ENCODE measurements at places on chromosomes 3 and 15.
A peak's percentile ranks its signal among the peaks of the same experiment; 100 is the strongest.

- DNase-seq = no peak
These were observed 4.3 kb downstream of the CD276 start for GRCh38 chr15:73688455-73688854.

GRCh38 chr3:45599424-45599886, 4.9 kb downstream of the LIMD1 start:
- DNase-seq = no peak

GRCh38 chr15:89818287-89818686, 3.6 kb upstream of the ANPEP start:
- no peak for DNase-seq

GRCh38 chr3:162029736-162030135, 533.1 kb downstream of the OTOL1 start:
- no peak for DNase-seq

DNA sequence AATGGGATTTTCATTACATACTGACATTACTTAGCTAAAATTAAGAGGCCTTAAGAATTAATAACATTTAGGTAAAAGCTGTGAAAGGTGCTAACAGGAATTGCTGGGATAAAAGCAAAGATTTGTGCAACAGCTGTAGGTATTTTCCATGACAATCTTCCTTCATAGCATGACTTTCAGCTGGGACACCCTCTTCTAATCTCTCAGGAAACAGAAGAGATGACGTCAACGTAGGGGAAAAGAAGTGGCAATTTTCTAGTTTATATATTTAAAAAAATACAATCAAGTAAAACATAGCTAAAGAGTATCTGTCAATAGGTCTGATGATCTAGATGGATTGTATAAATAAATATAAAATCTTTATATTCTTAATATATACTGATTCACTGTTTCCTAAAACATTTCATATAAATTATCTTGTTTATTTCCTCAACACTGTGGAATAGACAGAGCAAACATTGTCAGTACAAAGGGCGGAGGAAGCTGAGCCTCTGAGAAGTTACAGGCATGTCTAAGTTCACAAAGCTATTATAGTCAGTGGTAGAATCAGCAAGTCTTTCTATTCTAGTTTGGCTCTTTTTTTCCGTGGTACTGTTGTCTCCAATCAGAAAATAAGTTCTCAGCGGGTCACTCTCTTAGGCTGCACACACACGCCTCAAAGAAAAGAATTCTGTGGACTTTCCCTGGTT, 217.0 kb downstream of the P3H2 start:
- no peak for DNase-seq

DNA sequence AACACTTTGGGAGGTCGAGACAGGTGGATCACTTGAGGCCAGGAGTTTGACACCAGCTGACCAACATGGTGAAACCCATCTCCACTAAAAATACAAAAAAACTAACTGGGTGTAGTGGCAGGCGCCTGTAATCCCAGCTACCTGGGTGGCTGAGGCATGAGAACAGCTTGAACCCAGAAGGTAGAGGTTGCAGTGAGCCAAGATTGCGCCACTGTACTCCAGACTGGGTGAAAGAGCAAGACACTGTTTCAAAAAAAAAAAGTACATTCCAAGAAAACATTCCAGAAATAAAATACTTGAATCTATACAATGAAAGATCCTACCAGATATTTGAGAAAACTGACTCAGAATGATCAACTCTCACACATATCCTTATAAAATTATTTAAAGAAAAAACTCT, 30.4 kb downstream of the TFDP2 start:
- no peak for DNase-seq

DNA sequence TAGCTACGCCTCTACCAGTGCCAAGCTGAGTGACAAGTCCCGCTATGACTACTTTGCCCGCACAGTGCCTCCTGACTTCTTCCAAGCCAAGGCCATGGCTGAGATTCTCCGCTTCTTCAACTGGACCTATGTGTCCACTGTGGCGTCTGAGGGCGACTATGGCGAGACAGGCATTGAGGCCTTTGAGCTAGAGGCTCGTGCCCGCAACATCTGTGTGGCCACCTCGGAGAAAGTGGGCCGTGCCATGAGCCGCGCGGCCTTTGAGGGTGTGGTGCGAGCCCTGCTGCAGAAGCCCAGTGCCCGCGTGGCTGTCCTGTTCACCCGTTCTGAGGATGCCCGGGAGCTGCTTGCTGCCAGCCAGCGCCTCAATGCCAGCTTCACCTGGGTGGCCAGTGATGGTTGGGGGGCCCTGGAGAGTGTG, 5.7 kb downstream of the GRM2 start:
- no peak for DNase-seq

DNA sequence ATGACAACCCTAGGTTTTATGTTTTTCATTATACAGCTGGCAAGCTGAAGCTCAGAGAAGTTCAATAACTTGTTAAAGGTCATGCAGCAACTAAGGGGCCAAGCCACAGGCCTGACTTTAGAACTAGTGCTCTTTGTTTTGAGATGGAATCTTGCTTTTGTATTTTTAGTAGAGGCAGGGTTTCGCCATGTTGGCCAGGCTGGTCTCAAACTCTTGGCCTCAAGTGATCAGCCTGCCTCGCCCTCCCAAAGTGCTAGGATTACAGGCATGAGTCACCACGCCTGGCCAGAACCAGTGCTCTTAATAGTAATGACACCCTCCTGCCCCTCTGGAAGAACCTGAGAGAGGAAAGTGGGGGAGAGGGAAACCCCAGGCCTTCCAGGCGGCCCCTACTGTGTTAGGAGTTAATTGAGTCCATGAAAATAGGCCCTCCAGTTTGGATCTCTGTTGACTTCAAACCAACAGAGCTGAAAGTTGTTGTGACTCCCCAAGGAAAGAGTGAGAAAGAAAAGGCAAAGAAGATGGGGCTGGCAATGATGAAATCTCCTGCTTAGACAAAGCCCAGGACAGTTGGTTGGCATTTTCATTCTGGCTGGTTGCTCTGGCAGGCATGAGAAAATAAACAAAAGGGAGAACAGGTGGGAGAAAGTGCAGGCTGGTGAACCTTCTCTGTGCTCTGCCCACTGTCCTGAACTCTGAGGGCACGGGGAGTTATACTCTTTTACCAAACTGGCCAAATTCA, 3.6 kb upstream of the PRRT3 start:
- DNase-seq = no peak

DNA sequence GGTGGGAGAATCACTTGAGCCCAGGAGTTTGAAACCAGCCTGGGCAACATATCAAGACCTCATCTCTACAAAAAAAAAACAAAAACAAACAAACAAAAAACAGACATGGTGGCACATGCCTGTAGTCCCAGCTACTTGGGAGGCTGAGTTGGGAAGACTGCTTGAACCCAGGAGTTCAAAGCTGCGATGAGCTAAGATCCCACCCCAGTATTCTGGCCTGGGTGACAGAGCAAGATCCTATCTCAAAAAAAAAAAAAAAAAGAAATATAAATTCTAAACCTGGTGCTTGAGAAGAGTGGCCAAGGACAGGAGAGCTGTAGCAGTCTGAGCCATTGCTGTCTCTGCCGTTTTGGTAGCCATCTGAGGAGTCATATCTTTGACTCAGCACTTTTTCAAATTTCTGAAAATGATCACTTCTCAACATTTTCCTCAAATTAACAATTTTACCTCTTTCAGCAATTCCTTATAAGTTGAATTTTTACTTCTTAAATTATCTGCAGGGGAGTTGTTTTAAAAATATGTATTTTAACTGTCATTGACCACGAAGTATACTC, 3.6 kb upstream of the DENND4A start:
- DNase-seq = no peak

DNA sequence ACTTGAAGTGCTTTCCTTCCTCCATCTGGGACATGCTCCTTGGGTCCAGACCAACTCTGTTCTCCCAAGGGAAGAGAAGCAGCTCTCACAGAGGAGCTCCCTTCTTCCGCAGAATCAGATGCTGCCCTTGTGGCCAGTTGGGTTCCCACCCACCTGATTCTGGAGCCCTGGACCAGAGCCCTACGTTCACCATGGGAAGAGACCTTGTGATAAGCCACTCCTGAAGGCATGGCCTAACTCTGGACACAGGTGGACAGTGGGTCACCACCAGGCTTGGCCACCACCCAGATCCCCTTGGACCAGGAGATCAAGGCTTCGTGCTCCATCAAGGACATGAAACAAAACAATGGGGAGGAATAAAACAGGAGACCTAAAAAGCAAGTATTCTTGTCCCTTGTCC, 172.2 kb downstream of the RPLP1 start:
- no peak for DNase-seq

DNA sequence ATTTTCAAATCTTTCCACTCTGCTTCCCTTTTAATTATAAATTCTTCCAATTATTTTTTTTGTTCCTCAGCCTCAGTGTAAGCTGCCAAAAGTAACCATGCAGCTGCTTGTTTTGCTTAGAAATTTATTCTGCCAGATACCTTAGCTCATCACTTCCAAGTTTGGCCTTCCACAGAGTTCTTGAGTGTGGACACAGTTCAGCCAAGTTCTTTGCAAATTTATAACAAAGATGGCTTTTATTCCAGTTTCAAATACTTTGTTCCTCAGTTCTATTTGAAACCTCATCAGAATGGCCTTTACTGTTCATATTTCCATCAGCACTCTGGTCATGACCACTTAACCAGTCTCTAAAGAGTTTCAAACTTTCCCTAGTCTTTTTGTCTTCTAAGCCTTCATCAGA, 10.3 kb downstream of the RTP1 start:
- no peak for DNase-seq

GRCh38 chr15:99823346-99823745, 90.1 kb upstream of the LYSMD4 start:
- no peak for DNase-seq

DNA sequence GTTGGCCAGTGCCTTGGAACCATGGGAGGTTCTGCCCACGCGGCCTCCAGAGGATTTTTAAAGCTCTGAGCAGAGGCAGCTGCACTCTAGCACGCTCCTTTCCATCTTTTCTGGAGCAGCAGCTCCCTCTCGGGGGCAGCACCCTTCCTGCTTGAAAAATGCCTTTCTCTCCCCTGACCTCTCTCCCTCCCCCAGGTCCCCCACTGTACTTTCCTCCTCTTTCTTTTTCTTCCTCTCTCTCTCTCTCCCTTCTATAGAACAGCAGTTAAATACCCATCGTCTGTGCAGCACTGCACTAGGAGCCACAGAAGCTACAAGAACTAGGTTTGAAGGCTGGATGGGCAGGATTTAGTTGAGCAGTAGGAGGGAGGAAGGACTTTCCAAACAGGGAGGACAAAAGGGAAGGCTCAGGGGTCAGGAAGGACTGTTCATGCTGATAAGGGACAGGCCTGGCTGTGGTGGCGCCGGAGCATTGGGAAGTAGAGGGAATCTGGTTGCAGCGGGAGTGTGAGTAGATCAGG, 4.4 kb downstream of the ALPK3 start:
- no peak for DNase-seq

DNA sequence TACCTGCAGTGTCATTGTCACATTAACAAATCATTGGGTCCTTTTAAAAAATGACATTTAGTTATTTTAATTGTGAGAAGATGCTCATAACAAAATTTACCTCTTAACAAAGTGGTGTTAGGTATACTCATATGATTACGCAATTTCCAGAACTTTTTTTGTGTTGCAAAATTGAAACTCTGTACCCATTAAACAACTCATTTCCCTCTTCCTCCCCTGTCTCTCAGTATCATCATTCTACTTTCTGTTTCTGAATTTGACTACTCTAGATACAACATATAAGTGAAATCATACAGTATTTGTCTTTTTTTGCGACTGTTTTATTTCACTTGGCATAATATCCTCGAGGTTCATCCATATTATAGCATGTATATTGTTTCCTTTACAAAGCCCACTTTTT, 58.7 kb upstream of the CHST2 start:
- DNase-seq = no peak

GRCh38 chr3:23885210-23885609, 31.6 kb downstream of the NKIRAS1 start:
- no peak for DNase-seq

DNA sequence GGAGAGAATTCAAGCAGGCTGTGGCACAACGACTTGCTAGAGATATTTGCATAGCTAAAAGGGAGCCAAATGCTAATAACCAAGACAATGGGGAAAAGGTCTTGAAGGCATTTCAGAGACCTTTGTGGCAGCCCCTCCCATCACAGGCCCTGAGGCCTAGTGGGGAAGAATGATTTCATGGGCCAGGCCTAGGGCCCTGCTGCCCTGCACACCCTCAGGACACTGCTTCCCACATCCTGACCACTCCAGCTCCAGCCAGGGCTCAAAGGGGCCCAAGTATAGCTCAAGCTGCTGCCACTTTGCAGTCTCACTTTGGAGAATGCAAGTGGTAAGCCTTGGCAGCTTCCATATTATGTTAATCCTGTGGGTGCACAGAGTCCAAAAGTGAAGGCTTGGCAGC, 21.5 kb upstream of the PTPN23 start:
- DNase-seq = no peak

DNA sequence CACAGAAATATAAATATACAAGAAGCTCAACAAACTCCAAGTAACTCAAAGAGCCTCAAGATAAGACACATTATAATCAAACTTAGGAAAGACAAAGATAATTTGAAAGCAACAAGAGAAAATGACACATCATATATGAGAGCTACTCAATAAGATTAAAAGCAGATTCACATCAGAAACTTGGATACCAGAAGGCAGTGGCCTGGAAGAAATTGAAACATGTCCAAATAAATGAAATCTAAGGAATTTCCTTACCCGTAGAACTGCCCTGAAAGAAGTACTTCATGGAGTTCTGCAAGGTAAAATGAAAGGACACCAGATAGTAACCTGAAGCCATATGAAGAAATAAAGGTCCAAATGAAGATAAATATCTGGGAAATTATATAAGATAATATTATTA, 113.9 kb downstream of the LSAMP start:
- no peak for DNase-seq

GRCh38 chr15:67433495-67434099, 87.3 kb upstream of the C15orf61 start:
- DNase-seq = no peak

- DNase-seq = no peak
These were observed 502.5 kb upstream of the NECTIN3 start for GRCh38 chr3:110569073-110569472.

- peak; percentile 11 for DNase-seq
These were observed 69.4 kb upstream of the FOXP1 start for GRCh38 chr3:71652781-71653413.

DNA sequence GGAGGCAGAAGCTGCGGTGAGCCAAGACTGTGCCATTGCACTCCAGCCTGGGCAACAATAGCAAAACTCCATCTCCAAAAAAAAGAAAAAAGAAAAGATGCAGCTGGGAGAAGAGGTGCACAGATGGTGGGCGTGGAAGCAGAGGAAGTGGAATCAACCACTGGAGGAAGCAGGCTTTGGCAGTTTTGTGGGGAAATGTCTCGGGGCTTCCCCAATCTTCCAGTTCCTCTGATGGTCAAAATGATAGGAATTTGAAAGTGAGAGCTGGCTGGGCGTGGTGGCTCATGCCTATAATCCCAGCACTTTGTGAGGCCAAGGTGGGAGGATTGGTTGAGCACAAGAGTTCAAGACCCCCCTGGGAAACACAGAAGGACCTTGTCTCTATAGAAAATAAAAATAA, 48.1 kb upstream of the SMAD3 start:
- no peak for DNase-seq

DNA sequence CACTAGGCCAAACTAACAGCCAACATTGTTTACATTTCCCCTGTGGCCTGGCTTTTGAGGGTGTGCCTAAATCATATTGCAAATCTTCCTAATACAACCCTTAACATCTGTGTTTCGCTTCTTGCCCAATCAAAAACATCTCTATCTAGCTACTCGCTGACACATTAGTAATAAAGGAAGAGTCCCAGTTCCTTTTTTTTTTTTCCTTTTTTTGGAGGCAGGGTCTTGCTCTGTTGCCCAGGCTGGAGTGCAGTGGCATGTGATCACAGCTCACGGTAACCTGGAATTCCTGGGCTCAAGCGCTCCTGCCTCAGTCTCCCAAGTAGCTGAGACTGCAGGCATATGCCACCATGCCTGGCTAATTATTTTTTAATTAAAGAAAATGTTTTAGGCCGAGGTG, 2.1 kb upstream of the SRPRB start:
- no peak for DNase-seq
